ENCODE measurements at places on chromosomes 16 and 17.
A peak's percentile ranks its signal among the peaks of the same experiment; 100 is the strongest.

- no peak for DNase-seq
Measured at GRCh38 chr16:22191532-22192260, 14.4 kb upstream of the EEF2K start.

DNA sequence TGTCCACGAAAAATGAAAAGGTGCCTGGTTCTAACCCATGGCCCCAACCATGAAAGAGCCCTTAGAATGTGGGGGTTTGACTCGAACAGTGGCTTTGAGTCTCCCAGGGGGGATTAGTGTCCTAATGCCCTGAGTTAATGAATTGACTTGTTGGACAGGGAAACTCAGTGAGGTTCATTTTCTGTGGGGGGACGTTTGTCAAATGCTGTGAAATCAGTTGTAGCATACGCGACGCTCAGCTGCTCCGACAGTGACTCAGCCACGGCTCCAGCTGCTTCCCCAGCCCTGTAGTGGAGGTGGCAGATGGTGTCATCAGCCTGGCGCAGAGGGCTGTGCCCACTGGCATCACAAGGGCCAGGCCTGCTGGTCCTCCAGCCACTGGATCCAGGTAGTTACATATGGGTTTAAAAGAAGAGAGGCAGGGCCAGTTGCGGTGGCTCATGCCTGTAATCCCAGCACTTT lies 3.9 kb upstream of the TMEM235 start:
- peak; percentile 36 for DNase-seq

DNA sequence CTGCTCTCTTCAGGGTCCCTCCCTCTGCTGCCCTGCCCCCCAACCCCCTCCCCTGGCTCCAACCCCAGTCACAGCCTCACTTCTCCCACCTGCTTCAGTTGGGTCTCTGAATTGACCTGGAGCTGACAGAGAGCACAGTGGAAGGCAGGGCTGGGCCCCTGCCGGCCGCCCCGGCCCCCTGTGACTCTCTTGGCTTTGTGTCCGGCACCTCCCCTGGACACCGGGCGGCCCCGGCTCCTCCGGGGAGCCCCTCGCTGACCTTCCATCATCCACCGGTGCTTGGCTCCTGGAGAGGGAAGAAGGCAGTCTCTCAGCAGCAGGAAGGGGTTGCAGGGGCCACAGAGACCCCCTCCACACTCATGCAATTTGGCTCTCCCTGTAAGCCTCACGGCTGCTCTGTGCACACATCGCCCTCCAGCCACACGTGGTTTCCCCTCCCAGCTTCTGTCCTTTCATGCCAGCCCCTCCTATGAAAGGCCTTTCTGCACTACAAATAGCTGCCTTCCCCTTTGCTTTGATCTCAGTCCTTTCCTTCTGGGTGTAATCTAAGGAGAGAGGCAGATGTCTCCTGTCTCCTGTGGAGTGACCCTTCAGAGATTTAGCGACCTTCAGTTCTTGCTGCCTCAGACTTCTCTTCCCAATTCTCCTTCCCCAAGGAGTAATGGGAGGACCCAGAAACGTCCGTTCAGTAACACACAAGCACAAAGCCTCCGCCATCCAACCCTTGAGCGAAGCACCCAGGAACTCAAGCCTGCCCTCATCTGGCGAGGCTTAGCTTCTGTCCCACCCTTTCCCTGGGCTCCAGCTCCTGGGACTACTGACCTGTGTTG lies 8.3 kb downstream of the NKIRAS2 start:
- DNase-seq, result peak; percentile 28

- DNase-seq, result no peak
Measured at GRCh38 chr17:65324611-65325342, 187.6 kb downstream of the RGS9 start.

- DNase-seq, result no peak
Measured at GRCh38 chr16:1630450-1631213, 18.5 kb downstream of the CRAMP1 start.

GRCh38 chr16:68792465-68793324 lies 50.6 kb upstream of the TANGO6 start:
- peak; percentile 44 for DNase-seq

GRCh38 chr16:69482410-69482991 lies 58.1 kb downstream of the CYB5B start:
- DNase-seq, result peak; percentile 58

Measured in EL (cell line).